ENCODE measurements at places on chromosomes 5 and 9.

DNA sequence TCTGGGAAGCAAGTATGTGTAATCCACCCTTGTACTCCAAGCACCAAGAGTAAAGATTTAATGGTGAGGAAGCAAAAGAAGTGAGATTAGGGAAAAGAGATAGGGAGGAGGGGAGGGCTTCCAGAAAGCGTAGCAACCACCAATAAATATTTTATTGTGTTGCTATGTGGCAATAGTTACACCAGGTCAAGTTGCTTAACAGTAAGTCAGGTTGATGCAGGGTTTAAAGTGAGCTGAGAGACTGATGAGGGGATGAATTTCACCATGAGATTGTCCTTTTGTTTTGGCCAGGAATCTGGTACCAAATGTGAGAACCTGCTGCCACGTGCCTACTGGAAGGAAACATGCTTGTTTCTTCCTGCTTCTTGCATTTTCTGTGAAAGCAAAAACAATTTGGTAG, 62.7 kb downstream of the PCSK5 start:
- no peak for DNase-seq

- no peak for DNase-seq
These were observed 6.9 kb upstream of the ZBTB43 start for GRCh38 chr9:126797903-126798302.

GRCh38 chr5:113330533-113331208, 104.1 kb downstream of the TSSK1B start:
- no peak for DNase-seq

DNA sequence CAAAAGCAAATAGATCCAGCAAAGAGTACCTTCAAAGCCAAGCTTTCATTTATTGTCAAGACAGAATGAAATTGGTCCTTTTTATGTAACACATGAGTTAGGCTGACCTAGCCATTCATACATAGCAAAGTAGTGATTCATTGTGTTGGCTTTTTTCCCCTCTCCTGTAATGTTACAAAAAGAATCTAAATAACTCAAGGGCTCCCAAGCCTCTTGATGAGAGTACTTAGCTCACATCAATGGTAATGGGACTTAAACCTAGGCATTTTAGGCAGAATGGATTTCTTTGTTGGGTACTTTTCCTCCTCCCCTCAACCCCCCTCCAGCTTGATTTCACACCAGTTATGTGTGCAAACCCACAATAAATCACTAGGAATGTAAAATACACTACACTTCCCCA, 123.7 kb downstream of the EBF1 start:
- DNase-seq, result no peak

- DNase-seq, result no peak
These were observed 42.1 kb downstream of the TTC39B start for GRCh38 chr9:15264918-15265317.

- DNase-seq, result no peak
These were observed 293.9 kb upstream of the TARS1 start for GRCh38 chr5:33146881-33147280.

DNA sequence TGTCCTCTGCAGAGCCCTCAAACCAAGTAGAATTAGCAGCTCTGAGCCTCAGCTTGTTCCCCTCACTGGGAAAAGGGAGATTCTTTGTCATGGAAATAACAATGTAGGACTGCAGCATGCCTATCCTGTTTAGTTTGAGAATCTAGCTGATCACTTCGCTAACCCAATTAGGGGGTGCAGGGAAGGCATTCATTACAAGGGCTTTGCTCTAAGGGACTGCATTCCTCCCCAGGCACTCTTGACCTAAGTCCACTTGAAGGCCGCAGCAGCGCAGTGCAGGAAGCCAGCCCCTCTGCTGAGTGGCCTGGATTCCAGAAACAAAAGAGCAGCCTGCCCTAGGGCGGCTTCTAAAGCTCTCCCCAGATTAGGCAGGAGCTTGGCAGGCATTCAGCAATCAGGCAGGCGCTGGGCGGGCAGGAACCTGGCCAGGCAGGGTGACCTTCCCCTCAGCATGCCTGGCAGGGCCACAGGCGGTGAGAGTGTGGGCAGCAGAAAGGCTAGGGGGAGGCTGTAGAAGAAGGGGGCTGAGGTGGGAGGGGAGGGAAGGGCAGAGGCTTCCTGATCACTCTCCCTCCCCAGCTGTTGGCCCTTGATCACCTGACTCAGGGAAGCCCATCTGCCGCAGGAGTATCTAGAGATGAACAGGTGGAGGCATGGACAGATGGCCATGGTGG, 24.8 kb downstream of the CCNJL start:
- DNase-seq, result peak; percentile 21

DNA sequence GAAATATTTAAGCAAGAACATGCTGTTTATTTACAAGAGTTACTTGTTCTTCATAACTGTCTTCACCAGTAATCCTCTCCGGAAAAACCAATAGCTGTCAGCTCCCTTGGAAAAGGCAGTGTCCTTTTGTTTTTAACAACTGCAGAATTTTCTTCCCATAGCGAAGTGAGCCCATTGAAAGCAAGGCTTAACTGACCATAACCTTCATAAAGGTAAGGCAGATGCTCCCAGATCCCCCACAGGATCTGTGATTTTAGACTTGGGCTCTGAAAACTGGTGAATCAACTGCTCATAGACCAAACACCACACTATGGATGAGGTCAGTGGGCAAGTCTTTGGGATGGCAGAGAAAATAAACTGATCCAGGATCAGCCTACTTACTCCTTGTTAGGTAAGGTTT, 155.0 kb downstream of the GLIS3 start:
- DNase-seq, result no peak

DNA sequence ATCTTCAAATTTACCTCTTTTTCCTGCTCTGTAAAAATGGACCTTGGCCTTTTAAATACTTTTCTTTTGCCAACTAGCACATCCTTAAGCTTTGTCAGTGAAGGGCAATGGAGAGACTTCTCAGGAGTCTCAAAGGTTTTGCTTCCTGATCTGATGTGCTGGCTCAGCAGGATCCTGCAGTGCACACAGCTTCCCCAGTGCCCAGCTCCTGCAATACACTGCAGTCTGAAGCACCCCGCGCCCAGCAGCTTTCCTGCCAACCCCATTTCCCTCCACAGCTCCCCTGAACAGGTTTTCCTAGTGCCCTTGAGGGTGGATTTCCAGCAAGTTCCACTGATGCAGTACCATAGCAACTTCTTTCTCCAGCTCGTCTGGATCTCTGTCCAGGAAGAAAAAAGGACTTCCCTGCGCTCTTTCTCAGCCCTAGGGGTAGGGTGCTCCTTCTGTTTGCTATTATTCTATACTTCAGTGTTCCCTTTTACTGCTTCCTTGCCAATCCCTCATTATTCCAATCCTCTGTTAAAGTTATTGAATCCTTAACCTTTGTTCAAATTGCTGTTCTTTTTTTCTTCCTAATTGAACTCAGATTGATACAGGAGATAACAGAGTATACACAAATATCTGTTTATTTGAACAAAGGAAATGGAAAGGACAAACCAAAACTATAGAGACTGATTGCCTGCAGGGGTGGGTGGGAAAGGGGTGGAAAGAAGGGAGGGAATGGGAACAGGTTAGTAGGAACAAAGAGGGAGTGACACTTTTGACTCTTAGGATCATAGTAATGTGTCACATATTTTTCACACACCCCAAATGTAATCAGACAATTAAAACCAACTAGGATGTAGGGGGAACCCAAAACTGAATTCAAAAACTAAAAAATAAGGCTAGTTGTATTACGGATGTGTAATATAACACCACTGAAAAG, 8.5 kb downstream of the SNAPC3 start:
- DNase-seq, result no peak

GRCh38 chr5:119312403-119312802, 43.4 kb upstream of the TNFAIP8 start:
- DNase-seq, result no peak

DNA sequence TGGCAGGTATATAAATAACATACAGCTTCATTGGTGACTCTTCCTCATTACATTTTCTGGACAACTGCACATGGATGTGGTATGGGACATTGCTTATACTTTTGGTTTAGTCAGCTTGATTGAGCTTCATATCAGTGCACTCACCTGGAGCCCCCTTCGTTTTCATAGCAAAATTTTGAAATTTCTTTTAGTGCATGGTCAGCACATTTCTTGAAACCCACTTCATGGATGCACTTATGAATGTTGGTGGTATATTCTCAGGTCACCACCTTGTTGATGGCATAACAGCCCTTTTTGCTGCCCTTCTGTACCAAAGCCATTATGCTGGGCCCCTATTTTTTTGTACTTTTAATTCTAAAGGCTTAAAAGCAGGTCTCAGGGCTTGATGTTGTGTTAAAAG, 16.7 kb upstream of the LRRC70 start:
- DNase-seq, result no peak

GRCh38 chr5:135186662-135187522, 152.9 kb upstream of the PITX1 start:
- no peak for DNase-seq

- no peak for DNase-seq
These were observed 130.3 kb downstream of the PAX5 start for GRCh38 chr9:36903541-36904435.

DNA sequence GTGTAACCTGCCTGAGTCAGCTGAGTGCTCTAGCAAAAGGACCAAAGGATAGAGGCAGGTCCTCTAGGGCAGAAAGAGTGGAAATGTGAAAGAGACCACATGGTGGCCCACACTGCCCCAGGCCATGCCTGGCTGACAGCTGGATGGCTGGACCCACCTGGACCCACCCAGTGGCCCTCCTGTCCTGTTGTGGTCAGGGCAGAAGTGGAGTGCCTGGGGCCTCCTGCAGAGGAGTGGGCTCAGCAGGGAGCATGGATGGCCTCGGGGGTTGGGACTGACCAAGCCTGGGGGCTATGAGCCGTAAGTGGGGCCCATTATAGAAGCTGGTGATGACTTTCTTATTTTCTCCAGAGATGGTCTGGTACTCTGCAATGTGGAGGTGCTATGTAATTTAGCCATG, 55.7 kb upstream of the FAM120AOS start:
- DNase-seq, result no peak
